ENCODE measurements at places on chromosomes 4 and X.
A peak's percentile ranks its signal among the peaks of the same experiment; 100 is the strongest.

- no peak for DNase-seq
Measured at GRCh38 chrX:24148535-24149350, 786 bp upstream of the ZFX start.

- DNase-seq, result no peak
Measured at GRCh38 chr4:140049024-140049848, 104.7 kb downstream of the MAML3 start.

GRCh38 chr4:13641084-13641483, 13.6 kb upstream of the BOD1L1 start:
- no peak for DNase-seq

DNA sequence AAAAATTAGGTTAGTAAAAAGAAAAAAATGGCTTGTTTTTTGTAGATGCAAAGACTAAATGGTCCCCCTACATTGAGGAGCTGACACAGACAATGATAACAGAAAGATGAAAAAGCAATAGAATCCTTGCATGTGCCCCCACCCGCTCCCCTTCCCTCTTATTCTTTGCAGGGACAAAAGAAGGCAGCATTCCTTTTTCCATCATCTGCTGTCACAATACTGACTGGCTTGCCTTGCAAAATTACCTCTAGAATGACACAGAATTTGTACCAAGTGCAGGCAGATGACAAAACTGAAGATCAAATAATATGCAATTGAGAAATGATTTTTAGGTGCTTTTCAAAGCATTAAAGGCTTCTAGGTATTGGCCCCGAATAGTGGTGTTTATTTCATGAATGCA, 153.1 kb upstream of the AGA start:
- no peak for DNase-seq

DNA sequence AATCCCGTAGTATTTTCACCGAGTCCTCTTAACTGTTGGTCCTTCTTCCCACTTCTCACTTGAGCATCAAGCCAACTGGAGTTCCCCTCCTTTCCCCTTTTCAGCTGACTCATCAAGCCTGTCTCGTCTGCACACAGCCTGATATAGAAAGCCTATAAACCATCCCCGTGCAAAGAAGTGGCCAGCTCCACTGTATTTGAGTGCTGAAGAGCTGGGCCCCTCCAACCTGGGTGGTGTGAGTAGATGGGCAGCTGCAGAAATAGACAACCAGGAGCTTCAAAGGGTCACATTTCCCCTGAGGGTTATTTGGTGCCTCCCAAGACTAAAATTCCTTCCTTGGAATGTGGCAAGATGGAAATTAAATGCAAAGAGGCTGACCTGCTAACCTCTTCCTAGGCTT, 199.7 kb downstream of the HS6ST2 start:
- no peak for DNase-seq

- peak; percentile 12 for DNase-seq
Measured at GRCh38 chrX:139795196-139795595, 87.2 kb upstream of the MCF2 start.

- no peak for DNase-seq
Measured at GRCh38 chr4:168618577-168619265, 121.9 kb downstream of the PALLD start.

DNA sequence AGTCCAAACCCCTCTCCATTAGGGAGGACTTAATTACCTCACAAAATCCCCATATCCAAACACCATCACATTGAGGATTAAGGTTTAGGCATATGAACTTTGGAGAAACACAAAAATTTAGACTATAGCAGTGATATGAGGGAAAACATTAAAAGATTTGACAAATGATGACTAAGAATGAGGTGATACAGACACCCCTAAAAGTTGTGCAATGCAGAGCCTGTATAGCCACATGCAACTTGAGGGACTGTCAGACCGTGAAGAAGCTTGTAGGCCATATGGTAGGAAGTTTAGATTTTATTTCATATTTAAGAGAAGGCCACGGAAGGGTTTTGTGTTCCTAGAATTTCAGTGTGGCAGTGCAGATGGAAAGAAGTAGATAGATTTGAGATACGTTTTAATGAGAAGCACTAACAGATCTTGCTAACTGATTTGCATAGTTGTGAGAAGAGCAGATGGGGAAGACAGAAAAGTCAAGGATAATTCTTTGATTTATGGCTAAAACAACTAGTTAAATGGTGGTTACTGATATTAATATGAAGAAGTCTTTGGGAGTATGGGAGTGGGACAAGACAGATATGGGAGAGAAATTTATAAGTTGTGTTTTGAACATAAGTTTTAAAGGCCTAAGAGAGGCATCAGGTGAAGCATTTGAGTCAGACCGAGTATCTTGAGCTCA, 5.5 kb upstream of the FIP1L1 start:
- DNase-seq, result no peak

DNA sequence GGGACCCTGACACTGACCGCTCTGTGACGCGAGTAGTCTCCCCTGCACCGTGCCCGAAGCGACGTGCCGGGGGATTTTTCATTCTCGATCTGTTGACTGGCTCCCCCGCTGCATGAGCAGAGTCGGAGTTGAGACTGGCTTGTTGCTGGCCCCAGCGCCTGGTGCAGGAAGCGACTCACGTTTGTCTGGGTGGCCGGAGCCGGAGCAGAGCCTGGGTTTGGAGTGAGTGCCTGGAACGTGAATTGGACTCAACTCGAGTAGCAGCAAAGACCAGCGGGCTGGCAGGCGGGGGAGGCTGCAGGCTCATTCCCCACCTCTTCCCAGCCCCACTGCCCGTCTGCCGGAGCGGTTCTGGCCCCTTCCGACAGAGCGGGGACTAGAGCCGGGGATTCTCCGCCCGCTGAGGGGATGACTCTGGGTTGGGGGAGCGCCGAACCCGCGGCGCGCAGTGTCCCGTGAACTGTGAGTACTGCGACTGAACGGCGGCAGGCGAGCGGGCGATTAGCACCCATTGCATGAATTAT, 554 bp downstream of the PCDH7 start:
- DNase-seq, result peak; percentile 35

DNA sequence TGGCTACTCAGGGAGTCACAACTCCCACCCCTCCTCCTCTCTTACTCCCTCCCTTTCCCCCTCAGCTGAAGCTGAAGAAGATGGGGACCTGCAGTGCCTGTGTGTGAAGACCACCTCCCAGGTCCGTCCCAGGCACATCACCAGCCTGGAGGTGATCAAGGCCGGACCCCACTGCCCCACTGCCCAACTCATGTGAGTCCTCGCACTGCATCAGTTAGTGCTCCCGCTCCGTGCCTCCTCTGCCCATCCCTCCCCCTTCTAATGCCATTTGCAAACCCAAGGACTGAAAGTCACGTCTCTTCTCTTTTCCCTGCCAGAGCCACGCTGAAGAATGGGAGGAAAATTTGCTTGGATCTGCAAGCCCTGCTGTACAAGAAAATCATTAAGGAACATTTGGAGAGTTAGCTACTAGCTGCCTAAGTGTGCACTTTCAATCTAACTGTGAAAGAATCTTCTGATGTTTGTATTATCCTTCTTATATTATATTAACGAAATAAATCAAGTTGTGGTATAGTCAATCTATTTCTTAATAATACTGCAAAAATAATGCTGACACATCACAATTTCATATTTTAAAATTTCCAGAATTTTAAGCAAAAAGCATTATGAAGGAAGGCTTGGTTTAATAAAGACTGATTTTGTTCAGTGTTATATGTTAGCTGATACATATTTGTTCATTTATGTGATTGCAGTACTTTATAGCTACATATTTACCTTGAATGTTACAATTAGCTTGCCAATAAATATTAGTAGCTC, 800 bp downstream of the PF4V1 start:
- no peak for DNase-seq

GRCh38 chr4:2823671-2824328, 19.8 kb upstream of the ADD1 start:
- DNase-seq, result no peak

DNA sequence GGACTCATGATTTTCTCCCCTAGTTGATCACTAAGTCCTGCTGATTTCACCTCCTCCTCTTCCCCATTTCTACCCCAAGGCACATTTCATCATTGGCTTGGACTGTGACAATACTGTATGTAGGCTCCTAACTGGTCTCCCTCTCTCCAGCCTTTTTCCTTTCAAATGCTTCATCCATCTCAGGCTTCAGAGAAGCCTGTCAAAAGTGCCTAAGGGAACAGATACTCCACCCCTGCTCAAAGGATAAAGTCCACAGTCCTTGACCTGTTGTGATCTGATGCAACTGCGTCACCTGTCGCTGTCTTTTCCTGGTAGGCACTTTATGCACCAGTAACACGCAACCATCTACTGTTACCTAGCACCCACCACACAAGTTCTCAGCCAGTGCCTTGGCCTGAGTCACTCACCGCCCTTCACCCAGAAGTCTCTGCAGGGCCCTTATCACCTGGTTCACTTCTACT, 12.8 kb downstream of the SCARB2 start:
- no peak for DNase-seq

DNA sequence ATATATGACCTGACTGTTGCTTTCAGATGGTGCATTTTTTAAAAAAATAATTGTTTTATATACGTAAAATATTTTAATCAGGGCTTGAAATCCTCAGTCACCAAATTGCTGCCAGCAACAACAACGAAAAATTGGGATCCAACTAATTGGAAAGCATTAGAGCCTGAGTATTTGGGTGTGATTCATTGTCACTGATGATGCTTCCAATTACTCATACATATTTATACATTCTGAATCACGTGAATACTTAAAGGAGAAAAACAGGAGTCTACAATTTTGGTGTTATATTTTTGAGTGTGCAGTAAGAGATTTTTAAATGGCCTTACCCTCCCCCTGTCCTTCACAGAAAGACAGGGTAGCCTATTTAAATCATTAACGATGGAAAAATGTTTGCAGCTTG, 765.6 kb upstream of the TENM3 start:
- DNase-seq, result no peak

GRCh38 chr4:93748373-93749291, 79.9 kb upstream of the ATOH1 start:
- DNase-seq, result no peak
